NCI-H1436 treated with DMSO at 0.1 percent for 48 hours (cell line): ENCODE measurements at places on chromosomes 3 and 15.

DNA sequence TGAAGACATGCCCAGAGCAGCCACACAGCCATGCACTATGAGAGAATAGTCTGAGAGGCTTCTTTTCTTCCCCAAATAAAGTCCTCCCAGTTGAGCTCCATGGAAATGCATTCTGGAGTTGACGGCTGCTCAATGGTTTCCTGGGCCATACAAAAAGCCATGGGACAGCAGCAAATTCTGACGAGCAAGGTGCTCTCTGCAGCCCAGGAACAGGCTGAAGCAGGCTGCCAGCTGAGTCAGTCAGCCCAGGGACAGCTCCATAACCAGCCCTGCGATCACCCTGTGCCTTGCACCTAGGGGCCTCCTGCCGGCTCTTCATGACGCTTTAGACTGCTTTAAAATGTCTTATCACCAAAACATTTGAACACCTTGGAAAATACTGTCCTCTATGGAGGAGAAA lies 256.3 kb upstream of the CHRNA7 start:
- no peak for DNase-seq

DNA sequence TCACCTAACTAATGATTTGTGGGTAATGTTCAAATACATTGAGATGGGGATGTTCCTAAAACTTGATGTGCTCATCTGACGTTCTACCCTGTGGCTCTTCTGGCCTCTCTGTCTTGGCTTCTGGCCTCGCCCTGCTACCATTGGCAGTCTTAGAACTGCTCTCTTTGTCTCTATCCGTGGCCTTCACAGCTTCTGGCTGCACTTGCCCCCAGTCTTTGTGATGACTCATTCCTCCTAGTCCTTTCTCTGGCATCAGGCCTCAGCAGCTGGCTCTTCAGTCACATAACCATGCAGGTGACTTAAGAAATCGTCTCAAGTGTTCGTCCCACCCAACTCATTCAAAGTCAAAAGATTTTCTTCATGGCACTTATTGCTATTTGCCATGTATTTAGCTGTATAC lies 188.1 kb downstream of the BBX start:
- no peak for DNase-seq

DNA sequence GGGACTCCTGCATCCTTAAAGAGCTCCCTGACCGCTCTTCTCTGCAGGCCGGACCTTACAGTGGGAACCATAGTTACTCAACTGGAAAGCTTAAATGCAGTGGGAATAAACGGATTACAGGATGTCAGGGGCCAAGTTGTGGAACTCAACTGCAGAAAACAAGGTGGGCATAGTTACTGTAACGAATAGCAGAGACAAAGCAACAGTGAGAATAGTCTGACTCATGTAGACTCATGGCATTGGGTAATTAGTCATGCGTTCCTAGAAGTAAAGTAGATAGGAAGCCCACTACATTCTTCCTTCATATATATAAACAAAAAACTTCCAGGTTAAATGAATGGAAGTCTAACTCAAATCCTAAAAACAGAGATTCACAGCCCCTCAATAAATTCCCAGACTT lies 95.5 kb upstream of the CHRNA7 start:
- DNase-seq: no peak

GRCh38 chr15:76057332-76058000 lies 2.3 kb upstream of the TMEM266 start:
- DNase-seq: no peak

DNA sequence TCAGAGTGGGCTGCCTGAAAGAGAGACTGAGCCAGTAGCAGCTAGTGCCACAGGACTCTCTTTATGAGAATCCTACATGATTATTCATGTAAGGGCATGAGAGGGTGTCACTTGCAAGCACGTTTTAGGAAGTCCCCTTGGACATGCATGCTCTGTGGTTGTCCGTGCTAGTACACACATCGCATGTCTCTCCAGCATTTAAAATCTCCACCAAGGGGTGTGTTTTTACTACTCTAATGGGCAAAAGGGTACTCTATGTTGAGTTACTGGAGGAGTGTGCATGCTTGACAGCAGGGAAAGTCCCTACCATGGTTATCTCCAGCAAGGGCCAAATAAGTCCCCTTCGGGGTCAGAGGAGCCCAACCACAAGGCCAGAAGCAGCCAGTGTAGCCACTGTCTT lies 70.7 kb downstream of the DCLK3 start:
- no peak for DNase-seq
